ENCODE measurements at places on chromosomes 16 and 17. TPM values are rescaled to one million over a fixed set of nuclear protein-coding genes. Genes with fewer than 3 reads are reported as not detected.

The C1QL1 gene
- total RNA-seq: not detected

The RMI2 gene
- 27.0 TPM for total RNA-seq

- DNase-seq: no peak
- H3K4me1 ChIP-seq: no peaks in the 10 kb centered on the region
- no peak overlapping the region for H3K4me3 ChIP-seq
- H3K27ac ChIP-seq: no peak overlapping the region
- H3K27me3 ChIP-seq: no peaks in the 10 kb centered on the region
- no peaks in the 10 kb centered on the region for H3K36me3 ChIP-seq
Measured at GRCh38 chr16:66489818-66490217, 60.1 kb downstream of the TK2 start.

DNA sequence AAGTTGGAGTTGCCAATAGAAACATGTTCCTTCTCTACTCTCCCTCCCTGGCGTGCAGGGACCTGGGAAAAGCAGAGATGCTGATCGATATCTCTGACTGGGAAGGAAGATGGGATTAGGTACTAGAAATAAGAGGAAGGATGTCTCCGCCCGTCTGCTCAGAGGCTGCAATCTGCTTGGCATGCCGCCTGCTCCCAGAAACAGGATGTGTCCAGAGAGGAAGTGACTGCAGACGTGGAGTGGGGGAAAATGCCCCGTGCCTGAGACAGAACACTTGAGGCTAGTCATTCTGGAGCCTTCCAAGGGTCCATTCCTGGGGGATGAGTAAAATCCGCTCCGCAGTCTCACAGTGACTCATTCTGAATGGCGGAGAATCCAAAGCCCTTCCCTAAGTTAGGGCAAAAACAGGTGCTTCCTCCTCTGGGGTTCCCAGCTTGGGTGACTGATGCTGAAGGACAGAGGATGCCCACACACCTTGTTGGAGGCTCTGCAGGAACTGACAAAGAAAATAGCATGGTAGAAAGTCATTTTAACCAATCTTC lies 45.0 kb upstream of the SMURF2 start:
- no peaks in the 10 kb centered on the region for H3K36me3 ChIP-seq
- H3K27me3 ChIP-seq: no peaks in the 10 kb centered on the region
- H3K27ac ChIP-seq: no peak overlapping the region
- H3K4me1 ChIP-seq: peaks cover 16% of the 10 kb centered on the region
- no peak overlapping the region for H3K4me3 ChIP-seq

DNA sequence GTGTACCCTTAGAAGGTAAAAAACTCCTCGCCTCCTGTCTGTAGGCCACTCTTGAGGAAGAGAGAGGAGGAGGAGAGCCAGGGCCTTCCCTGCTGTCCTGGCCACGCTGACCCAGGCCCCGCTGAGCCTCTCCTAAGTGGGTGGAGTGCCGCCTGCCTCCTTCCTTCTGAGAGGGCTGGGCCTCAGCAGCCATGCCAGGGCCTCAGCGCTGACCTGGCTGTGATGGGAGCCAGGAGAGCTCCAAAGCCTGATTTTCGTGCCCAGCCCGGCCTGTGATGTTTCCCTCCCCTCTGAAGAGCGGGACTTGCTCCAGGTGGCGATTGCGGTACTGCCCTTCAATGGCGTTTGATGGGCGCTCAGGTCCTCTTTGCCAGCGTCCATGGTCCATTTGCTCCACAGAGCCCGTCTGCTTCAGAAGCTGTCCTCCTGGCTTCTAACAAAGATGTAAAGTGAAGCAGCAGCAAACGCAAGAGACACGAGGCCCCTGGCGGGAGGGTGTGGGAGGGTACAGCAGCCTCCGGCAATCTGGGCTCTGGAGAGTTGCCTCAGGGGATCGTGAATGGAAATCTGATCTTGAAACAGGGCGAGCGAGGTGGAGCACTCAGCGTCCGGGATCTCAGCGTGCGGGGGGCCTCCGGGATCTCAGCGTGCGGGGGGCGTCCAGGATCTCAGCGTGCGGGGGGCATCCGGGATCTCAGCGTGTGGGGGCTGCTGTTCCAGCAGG lies 93.5 kb downstream of the NPIPB11 start:
- peaks cover 12% of the 10 kb centered on the region for H3K4me1 ChIP-seq
- DNase-seq: no peak
- H3K36me3 ChIP-seq: no peaks in the 10 kb centered on the region
- no peak overlapping the region for H3K27ac ChIP-seq
- no peak overlapping the region for H3K4me3 ChIP-seq
- no peaks in the 10 kb centered on the region for H3K27me3 ChIP-seq

DNA sequence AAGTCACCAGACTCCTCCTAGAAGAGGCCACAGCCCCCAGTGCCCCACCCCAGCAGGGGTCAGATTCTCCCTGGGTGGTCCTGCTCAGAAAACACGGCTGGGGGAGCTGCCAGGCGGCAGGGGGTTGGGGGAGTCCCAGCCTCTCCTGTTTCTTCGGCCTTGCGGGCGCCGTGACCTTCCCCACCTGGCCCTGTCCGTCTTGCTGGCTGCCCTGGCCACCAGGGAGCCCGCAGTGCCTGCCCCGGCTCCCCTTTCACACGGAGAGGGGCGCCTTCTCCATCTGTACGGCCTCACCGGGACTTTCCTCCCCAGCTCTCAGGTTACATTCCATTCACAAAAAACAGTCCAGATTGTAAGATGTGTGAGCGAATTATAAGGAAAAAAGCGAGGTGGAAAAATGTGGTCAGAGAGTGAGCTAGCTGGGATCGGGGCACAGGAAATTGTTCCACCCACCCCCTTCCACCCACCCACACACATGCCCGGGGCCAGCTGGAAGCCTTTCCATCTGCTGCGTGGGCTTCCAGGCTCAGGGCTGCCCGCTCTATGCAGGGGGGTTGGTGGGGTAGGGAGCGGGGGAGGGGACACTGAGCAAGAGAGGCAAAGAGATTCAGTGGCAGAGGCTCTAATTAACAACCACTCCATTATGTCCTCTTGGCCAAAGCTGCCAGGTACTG lies 14.6 kb upstream of the CIBAR2 start:
- no peak overlapping the region for H3K4me3 ChIP-seq
- no peaks in the 10 kb centered on the region for H3K27me3 ChIP-seq
- no peaks in the 10 kb centered on the region for H3K36me3 ChIP-seq
- no peaks in the 10 kb centered on the region for H3K4me1 ChIP-seq
- H3K27ac ChIP-seq: no peak overlapping the region

GRCh38 chr17:66633317-66633965 lies 201.5 kb upstream of the CACNG5 start:
- H3K4me3 ChIP-seq: no peak overlapping the region
- H3K27ac ChIP-seq: no peak overlapping the region
- DNase-seq: no peak
- no peaks in the 10 kb centered on the region for H3K27me3 ChIP-seq
- no peaks in the 10 kb centered on the region for H3K4me1 ChIP-seq
- H3K36me3 ChIP-seq: no peaks in the 10 kb centered on the region

- no peak overlapping the region for H3K27ac ChIP-seq
- H3K4me1 ChIP-seq: no peaks in the 10 kb centered on the region
- H3K4me3 ChIP-seq: no peak overlapping the region
- no peaks in the 10 kb centered on the region for H3K36me3 ChIP-seq
- H3K27me3 ChIP-seq: no peaks in the 10 kb centered on the region
- DNase-seq: no peak
Measured at GRCh38 chr16:51167170-51167895, 16.3 kb upstream of the SALL1 start.

All from B cell (primary cell).